ENCODE measurements at places on chromosomes 1 and 21. TPM values are rescaled to one million over a fixed set of nuclear protein-coding genes. Genes with fewer than 3 reads are reported as not detected.
A peak's percentile ranks its signal among the peaks of the same experiment; 100 is the strongest.

RXFP4 gene
- not detected for total RNA-seq

- DNase-seq: no peak
Measured at GRCh38 chr21:43311301-43311817, 115.6 kb downstream of the SIK1 start.

- DNase-seq: peak; percentile 81
Measured at GRCh38 chr21:42527489-42528158, 14.0 kb downstream of the SLC37A1 start.

DNA sequence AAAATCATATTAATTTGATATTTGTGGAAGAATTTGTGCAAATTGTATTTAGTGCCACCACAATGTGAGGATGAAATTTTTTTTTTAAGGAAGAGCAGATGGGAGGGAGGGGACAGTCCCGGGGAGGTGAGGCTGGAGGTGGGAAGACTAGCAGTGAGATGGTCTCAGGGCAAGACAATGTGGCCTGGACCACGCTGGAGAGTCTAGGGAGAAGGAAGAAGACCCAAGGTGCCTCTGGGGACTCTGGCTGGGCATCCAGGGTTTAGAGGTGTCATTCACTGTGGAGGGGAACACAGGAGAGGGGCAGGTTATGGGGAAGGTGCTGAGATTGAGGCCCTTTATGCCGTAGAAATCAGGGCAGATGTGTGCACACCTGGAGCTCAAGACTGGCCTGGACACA lies 10.3 kb upstream of the THEMIS2 start:
- no peak for DNase-seq

GRCh38 chr1:239786464-239786863 lies 305.2 kb upstream of the FMN2 start:
- no peak for DNase-seq

DNA sequence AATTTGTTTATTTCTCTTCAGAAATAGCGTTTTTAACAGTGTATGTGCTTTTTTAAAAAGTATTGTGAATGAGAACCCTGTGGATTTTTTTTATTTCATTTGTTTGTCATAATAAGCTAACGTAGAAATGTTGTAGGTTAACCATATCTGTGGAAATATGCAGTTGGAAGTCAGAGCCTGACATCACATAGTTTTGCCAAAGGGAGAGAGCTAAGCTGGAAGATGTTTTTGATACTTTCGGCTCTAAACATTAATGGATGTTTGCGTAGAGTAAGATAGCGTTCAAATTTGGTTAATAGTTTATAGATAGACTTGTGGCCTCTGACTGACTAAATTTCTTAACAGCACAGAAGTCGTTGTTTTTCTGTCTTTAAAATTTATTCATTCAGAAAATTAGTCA lies 47.4 kb upstream of the ANGPTL1 start:
- DNase-seq: no peak

PCP4L1 gene
- 9.1 TPM for total RNA-seq

DNA sequence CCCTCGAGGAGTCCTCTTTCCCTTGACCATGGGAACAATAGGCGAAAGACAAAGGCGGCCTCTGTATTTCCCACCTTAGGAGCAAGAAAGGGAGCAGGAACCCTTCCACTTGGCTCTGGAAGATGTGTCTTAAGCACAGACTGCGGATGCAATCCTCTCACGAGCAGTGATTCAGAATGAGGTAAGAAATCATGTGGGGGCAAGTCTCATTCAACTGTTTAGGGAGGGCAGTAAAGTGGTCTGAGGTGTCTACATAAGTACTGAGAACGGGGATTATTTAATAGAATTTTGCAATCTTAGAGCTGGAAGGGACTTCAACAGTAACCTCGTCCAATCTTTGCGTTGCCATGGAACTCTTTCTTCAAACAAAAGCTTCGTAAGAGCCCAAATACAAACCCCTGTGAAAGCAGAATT lies 1.6 kb upstream of the DYRK3 start:
- DNase-seq: no peak

CLDN8 gene
- 15.2 TPM for total RNA-seq

CLCA1 gene
- total RNA-seq: not detected

DNA sequence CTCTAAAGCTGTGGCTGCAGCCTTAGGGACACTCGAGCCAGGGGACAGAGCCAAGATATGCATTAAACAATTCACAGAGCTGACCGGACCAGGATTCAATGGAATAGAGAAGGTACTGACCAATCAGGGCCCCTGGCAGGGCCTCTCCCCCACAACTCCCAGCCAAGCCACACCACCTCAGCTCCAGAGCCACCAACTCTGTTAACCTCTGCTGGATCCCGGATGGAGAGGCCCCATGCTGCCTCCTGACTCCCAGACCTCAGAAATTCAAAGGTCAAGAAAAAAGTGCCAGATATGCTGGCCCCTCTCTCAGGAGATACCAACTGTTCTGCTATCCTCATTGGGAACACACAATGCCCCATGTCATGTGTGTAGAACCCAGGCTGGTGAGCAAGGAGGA lies 62.1 kb downstream of the CD46 start:
- no peak for DNase-seq

GRCh38 chr1:150535511-150536287 lies 13.5 kb upstream of the ADAMTSL4 start:
- DNase-seq: no peak

SYCP1 gene
- not detected for total RNA-seq

DNA sequence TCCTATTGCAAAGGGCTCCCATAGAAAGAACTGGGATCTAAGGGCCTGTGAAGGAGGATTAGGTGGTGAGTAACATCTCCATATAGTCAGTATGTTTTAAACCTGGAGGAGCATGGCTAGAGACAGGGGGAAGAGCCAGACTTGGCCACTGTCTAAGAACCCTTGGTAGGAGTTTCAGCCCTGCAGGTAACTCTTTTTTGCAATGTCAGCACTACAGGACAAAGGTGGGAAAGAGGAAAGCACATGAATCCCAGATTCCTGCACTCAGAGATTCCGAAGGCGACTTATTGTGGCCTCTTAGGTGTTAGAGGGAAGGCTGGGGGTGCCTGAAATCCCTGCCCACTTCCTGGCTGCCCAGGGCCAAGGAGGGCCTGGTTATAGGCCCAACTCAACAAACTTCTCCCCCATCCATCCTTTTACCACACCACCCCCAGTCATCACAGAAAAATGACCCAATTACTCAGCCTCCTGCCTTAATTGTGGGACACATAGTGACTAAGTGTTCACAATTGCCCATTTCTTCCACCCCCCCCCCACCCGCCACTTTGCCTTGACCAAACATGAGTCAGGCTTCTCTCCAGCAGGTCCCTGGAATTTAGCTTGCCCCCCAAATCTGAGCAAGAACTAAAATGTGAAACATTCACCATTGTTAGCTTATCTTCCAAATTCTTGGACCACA lies 1.9 kb upstream of the NTNG1 start:
- DNase-seq: no peak

LCE1D gene
- total RNA-seq: 686 TPM

CIART gene
- total RNA-seq: 26.5 TPM

- no peak for DNase-seq
Measured at GRCh38 chr21:45833414-45833813, 148.2 kb upstream of the COL6A1 start.

- no peak for DNase-seq
Measured at GRCh38 chr1:101898137-101898536, 98.6 kb downstream of the OLFM3 start.

DNA sequence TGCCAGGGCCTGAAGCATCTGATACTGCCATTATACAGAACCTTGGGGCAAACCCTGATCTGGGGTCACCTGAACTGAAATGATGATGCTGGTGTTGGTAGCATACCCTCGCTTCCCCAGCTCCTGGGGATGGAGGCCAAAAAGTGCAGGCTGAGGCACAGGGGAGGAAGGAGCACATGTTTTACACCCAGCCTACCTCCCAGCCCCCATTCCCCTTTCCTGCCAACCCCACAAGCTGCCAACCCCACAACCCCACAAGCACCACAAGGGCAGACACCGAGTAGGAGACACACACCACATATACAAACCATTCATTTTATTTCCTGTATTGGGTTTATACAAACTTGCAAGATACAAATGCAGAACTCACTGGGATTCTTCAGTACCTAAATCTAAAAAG lies 4.8 kb upstream of the GOLT1A start:
- no peak for DNase-seq

CFHR1 gene
- total RNA-seq: not detected

DNA sequence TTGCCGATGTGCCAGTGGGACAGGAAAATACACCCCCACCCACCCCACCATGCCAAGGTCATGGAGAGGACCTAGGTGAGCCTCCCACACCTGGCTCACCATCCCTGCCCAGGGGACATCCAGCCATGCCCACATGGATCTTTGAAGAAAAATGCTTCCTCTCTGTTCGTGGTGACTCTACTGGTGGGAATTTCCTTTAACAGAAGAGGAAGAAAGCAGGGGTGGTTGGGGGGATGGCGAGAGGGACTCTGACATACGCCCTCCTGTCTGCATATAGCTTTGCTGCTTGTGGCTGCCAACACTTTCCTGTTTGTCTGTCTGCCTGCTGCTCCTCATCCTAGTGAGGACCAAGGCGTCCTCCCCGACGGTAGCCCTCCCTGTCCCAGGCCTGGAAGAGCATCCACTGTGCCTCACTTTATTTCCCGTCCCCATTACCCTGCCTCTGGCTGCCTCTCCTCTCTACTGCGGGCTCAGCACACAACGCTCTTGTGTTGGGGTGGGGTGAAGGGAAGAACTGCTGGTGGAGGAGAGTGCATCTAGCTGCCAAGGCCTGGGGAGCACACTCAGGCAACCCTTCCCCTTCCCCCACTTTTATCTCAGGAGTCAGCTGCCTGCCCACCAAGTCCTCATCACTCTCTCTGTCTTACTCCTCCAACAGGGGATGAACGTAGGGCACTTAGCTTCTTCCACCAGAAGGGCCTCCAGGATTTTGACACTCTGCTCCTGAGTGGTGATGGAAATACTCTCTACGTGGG lies 2.5 kb downstream of the SEMA4A start:
- DNase-seq: no peak

ANKRD35 gene
- total RNA-seq: 32.2 TPM

GRCh38 chr1:4020449-4020848 lies 120.4 kb upstream of the C1orf174 start:
- DNase-seq: no peak

GRCh38 chr1:230189341-230189740 lies 122.3 kb downstream of the GALNT2 start:
- no peak for DNase-seq

TLR5 gene
- 6.3 TPM for total RNA-seq

DNA sequence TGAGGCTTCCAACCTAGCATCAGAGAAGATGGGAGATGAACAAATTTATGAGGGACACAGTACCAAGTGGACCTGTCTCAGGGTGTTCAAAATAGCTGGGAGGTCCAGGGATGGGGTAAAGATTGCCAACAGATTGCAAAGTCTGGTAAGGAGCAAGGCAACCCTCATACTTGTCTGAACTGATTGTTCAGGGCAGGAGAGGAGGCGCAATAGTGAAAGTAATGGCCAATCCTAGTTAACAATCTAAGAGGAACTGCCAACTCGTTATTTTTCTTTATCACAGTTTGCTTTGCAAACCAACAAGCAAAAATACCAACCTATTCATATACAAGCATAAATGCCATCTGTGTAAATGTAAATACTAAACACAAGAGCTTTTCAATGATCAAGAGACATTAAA lies 78.4 kb upstream of the S1PR1 start:
- no peak for DNase-seq

DNA sequence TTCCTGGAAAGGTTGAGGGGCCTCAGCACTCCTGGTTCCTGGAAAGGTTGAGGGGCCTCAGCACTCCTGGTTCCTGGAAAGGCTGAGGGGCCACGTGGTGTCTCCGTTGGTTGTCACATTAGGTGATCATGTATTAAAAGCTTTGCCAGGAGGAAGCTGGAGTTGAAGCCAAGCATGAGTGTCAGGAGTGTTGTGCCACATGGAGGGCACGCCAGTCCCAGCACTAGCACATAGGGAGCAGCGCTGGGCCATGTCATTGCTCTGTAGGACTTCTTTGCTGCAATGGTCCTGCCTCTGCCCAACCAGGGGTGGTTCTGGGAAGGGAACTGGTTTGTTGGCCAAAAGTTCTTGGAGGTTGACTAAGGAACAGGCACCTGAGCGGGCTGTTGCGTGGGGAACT lies 13.3 kb downstream of the ATP5PO start:
- DNase-seq: no peak

GRCh38 chr1:206693029-206693428 lies 8.3 kb downstream of the MAPKAPK2 start:
- no peak for DNase-seq

GRCh38 chr1:32448773-32449456 lies 16.0 kb upstream of the ZBTB8B start:
- DNase-seq: no peak

GRCh38 chr1:85125891-85126290 lies 74.9 kb downstream of the SYDE2 start:
- DNase-seq: no peak

DNA sequence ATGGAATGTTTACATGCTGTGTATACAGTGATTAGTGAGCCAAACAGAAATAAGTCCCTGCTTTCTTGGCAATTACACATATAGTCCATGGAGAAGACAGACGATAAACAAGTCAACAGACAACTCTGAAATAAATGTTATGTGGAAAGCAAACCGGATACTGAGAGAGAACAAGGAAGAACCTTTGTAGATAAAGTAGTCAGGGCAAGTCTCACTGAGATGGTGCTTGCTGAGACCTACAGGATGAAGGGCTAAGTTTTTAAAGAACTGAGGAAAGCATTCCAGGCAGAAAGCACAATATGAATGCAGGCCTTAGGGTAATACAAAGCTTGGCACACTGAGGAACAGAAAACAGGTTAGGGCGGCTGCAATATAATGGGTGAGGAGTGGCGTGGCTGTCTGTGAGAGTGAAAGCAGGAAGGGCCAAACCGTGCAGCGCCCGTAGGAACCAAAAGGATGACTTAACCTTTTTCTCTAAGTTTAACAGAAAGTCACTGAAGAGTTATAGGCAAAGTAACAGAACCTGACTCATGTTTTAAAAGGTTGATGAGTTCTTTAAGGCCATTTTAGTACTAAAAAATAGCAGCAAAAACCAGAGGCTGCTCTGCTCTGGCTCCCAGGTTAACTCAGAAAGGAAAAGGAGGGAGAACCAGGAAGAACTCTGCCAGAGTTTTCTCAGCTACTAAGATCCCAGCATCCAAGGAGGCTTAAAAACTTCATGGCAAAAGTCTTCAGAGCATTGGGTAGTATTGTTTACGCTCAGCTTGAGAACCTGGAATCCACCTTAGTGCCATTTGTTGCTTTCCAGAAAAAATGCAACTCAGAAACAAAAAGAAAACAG lies 8.7 kb upstream of the TTF2 start:
- DNase-seq: peak; percentile 55

KNCN gene
- not detected for total RNA-seq

- DNase-seq: no peak
Measured at GRCh38 chr1:222948079-222948478, 133.2 kb downstream of the DISP1 start.

SLAMF1 gene
- 0.42 TPM for total RNA-seq

NBPF6 gene
- not detected for total RNA-seq

DNA sequence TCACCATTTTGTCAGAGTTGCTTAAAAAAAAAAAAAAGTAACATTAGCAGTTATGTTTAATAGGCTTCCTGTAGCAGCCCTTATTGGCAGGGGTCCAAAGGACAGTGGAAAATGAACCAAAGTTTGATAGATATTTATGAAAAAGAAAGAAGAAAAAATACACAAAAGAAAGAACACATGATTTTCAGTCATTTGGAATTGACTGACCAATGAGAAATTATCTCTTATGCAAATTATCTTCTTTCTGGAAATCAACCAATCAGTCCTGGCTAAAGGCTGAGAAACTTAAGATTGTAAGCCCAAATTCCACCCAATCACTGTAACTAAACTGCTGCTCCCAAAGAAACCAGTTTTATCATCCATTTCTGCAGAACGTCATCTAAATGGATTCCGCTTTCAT lies 282.4 kb downstream of the TM2D1 start:
- DNase-seq: no peak

- no peak for DNase-seq
Measured at GRCh38 chr1:62025154-62025553, 169.5 kb upstream of the L1TD1 start.

LCE1E gene
- 110 TPM for total RNA-seq

Data from lower leg skin (tissue), 4 donors.